ENCODE measurements at places on chromosomes 5 and 9.

- DNase-seq, result no peak
These were observed 296.2 kb upstream of the IRX1 start for GRCh38 chr5:3299441-3299840.

DNA sequence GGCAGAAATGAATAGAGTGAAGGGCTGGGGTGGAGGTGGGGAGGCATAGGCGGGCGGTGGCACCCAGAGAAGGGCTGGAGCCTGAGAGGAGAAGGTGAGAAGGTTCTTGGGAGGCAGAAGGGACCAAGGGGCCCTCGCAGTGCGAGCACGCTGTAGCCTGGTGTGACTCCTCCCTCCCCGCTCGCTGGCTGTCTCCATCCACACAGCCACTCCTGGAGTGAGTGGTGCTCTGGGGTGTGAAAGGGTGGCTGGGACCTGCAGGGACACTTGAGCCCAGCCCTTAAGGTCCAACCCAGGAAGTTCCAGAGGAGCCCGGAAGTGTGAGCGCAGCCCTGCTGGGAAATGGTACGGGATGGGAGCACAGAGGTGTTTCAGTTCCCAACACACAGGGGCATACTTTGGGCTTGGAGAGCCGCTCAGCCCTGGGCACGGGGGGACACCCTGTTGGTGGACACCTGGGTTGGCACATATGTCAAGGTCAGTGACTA lies 9.3 kb upstream of the SCGB3A1 start:
- DNase-seq, result no peak

DNA sequence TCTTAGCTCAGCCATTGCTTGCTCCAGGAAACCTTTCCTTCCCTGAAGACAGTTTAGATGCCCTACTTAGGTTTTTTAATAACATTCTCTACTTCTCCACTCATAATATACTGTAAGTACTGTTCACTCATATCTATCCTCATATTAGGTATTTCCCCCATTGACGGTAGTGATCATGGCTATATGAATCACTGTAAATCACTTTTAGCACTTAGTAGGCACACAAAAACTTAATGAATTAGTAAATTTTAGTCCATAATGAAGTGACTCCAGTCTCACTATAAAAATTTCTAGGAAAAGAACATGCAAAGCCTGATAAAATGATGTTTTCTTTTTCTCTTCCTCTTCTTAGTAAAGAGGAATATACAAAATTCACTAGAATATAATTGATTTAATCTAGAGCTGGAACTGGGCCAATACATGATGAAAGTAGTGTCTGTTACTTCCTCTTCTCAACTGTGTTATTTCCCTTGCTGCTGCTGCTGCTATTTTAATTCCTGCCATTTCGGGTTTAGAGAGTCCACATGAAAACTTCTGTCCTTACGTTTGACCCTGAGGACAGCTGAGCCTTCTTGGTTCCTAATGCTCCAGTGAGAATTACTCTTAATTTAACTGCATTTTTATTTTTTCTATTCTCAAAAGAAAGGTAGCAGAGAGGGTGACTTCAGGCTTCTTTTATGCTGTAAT lies 73.5 kb downstream of the LNPEP start:
- no peak for DNase-seq

- no peak for DNase-seq
These were observed 41.9 kb upstream of the NEURL1B start for GRCh38 chr5:172599204-172599567.

DNA sequence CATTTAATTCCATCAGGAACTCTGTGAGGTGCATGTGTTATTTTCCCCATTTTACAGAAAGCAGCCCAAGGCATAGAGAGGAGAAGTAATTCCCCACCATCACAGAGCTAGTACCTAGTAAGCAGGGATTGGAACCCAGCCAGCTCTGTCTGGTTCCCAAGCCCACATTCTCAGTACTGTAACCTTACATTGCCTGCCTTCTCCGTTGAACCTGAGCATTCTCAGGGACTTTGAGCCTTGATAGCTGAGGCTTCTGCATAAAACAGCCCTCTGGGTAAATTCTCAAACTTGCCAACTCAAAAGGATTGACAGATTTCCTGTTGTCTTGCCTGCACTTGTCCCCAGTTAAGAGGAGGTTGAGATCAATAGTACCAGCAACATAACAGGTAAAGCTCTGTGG lies 9.2 kb upstream of the GLE1 start:
- no peak for DNase-seq

DNA sequence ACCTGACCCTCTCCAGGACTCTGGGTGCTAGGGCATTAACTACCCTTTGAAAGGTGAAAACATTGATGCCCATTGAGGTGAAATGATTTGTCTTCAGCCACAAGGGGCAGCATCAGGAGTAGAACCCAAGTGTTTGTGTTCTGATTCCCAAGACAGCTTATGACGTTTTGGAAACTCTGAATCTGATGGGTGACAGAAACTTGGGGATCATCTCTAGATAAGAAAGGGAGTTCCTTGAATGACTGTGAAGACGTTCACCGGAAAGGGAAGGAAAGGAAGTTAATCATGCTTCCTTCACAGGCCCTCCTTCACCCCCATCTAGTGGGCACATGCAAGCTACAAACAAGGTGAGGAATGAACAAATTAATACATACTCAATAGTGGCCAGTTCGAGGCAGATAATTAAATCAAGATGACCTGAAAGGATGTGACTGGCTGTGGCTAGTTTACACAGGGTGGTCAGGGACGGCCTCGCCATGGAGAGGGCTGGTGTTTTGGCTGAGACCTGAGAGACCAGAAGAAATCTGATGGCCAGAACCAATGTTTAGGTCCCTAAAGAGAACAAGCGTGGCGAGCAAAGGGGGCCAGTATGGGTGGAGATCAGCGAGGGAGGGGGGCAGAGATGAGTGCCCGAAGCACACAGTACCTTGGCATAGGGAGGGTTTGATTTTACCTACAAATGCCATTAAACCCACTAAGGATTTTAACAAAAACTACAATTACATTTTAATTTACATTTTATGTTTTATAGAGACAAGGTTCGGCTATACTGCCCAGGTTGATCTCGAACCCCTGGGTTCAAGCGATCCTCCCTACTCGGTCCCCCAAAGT lies 937 bp upstream of the SLC26A2 start:
- peak; percentile 46 for DNase-seq

GRCh38 chr9:114476891-114477469 lies 28.3 kb downstream of the WHRN start:
- DNase-seq, result no peak

- no peak for DNase-seq
These were observed 4.8 kb upstream of the IER5L start for GRCh38 chr9:129182625-129183494.

DNA sequence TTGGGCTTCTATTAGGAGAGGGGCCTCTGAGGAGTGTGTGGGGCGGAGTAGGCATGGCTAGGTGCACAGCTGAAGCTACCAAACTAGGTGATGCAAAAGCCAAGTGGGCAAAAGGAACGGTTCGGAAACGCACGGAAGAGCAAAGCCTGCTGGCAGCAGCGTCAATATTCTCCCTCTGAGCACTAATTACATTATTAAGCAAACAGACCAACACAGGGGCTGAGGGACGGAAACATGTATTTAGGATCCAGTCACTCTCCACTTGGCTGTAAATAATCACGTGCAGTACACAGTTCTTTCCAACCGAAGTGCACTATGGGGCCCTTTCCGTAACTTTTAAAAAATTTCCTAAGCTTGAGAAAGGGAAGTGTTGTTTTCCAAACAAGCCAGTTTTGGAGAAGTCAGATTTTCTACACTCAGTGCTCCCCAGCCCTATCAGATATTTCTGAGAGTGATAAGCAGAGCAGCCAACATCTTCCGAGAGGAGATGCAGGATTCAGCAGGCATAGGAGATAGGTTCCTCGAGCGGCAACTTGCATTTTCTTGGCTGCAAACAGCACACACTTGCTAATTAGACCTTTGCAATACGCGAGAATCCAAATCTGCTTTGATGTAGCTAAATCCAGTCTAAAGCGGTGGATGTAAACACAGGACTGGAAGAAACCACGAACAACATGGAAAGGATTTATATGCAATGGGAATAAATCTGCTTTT lies 217.2 kb upstream of the TBCA start:
- DNase-seq, result no peak

DNA sequence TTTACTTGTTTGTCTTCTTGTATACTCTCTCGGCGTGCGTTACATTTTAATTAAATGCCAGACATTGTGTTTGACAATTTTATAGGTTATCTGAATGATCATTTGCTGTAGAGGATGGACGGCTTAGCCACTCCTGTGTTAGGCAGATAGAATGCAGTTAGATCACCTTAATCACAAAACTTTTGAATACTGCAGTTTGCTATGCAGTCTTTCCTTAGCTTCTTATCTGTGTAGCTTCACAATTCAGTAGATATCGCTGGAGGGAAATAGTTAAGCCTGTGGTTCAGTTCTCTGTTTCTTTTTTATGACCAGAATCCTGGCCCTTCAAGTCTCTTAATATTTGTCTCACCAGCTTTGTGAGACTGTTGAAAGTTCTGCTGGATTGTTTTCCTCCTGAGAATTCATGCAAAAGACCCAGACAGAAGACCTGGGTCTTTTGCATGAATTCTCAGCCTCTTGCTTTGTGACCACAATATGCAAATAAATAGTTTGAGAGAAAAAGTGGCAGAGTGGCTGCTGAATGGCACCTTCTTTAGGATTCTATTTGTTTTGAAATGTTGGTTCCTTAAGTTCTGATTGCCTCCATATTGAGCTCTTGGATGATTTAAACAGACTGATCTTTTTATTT lies 40.2 kb downstream of the RASA1 start:
- no peak for DNase-seq

Measured in right kidney (tissue), 9 donors.